Activated CD4-positive, alpha-beta T cell treated with anti-CD3 and anti-CD28 coated beads, Interleukin-2, amount 50 U/mL, for 48 hours (primary cell): ENCODE measurements at places on chromosomes 12 and 14.

- DNase-seq, result peak; percentile 50
Measured at GRCh38 chr14:58637040-58637390, 747 bp upstream of the DACT1 start.

- DNase-seq, result no peak
Measured at GRCh38 chr14:100012478-100013327, 52.5 kb upstream of the EVL start.

DNA sequence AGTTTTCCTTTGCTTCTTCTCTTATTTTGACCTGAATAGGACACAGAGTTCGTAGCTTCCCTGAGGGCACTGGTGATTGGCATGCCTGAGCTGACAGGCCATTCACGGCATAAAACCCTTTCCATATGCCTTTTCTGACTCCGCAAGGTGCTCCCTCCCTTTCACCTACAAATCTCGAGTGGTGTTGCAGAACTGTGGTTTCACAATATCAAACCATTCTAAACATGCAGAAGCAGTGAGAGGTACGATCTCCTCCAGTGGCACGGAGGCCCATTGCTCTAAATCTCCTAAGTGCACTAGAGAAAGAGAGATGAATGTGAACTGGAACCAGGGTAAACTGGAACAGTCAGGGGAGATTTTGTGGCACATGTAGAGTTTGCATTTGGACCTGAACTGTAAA, 23.9 kb downstream of the CLSTN3 start:
- DNase-seq, result no peak

DNA sequence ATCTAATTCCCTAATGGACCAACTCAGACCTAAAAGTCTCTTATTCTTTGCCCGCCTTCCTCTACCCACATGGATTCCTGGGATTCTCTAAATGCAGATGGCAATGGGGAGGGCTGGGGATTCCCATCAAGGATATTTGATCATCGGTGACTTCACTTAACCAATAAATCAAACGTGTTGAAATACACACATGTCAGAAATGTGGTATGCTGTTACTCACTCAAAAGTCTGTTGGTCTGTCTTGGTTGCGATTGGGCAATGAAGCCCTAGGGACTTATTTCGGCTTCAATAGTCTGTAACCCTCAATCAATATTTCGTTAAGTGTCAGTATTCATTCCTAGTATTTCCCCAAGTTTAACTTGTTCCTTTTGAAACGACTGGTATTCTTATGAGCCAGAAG, 117.2 kb upstream of the DIO3 start:
- no peak for DNase-seq

- DNase-seq, result peak; percentile 86
Measured at GRCh38 chr12:57899010-57899662, 42.2 kb upstream of the ATP23 start.

DNA sequence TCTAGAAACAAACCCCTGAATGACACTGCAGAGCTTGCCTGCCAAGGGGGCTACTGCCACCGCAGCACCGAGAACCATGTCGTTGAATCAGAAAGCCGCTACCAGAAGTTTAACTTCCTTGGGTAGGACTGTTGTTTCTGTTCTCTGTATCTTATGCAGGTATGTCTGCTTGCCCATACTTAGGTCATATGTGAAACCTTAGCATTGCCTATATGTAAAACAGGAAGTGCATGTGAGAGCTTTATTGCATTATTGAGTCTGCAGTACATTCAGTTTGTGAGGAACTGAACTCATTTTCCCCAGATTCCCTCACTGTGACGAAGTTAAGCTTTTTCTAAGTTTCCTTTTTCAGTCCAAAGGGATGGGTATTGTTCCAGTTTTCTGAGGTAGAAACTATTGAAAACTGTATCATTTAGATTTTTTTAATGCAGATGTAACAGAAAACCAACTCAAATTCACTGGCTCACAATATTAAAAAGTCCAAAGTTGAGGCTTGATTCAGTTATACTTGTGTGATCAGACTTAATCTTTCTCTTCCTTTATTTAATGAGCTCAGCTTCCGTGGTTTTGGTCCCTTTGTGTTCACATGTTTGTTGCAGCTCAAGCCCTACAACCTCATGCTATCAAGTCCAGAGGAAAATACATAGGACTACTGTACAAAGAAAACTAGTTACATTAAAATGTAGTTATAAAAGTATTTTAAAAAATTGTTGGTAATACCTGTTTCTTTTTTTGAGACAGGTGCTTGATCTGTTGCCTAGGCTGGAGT, 6.9 kb downstream of the FBXO34 start:
- DNase-seq, result no peak

GRCh38 chr14:104422837-104423681, 156.5 kb upstream of the C14orf180 start:
- no peak for DNase-seq

DNA sequence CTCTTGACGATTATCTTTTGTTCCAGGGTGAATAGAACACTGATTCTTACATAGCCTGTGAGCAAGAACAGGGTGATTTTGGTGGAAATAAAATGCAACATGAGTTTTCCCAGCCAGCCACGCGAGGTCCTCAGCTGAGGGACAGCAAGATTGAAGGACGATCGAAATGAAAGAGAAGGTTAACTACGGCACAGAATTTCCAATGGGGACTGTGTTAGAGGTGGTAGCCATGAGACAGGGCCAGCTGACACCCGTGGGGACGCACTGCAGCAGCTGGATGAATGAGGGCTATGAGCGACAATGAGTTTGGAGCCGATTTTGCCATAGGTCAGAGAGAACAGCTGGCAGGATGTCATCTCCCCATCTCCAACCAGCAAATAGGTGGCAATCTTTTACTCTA, 243.4 kb upstream of the PELI2 start:
- DNase-seq, result no peak
